ENCODE measurements at places on chromosomes 5 and 9.

- peak; percentile 40 for DNase-seq
These were observed 7.9 kb upstream of the ENG start for GRCh38 chr9:127862075-127863011.

GRCh38 chr9:1469996-1470395 lies 419.8 kb downstream of the DMRT2 start:
- no peak for DNase-seq

DNA sequence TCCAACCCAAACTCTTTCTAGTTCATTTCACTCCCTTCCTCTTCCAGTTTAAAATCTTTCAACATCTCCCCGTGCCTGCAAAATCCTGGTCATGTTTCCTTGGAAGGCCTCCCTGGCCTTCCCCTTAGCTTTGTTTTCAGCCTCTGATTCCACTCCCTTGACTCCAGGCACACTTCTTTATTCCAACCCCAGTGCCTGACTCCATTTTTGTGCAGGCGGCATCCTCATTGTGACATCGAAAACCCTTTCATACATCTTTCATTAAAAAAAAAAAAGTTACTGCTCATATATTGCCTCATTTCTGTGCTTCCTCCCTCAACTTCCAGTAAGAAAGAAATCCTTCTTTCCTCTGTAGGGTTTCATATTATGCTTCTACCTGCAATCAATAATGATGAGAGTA lies 7.1 kb upstream of the TNFSF8 start:
- DNase-seq: no peak

DNA sequence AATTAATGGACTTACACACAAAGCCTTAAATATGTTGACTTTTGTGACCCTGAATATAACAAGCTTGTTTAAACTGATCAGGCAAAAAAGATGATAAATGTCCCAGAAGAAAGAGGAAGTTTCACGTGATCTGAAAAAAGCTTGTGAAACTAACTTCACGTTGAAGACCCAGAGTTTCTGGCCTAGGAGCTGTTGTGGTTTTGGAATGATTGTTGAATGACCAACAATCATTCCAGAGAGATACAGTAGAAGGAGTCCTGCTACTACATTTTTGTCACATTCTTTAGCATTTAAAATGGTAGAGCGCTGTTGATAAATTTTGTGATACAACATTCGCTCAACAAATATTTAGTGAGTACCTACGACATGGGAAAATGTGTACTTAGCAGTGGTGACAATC lies 143.1 kb upstream of the FBN2 start:
- DNase-seq: no peak

DNA sequence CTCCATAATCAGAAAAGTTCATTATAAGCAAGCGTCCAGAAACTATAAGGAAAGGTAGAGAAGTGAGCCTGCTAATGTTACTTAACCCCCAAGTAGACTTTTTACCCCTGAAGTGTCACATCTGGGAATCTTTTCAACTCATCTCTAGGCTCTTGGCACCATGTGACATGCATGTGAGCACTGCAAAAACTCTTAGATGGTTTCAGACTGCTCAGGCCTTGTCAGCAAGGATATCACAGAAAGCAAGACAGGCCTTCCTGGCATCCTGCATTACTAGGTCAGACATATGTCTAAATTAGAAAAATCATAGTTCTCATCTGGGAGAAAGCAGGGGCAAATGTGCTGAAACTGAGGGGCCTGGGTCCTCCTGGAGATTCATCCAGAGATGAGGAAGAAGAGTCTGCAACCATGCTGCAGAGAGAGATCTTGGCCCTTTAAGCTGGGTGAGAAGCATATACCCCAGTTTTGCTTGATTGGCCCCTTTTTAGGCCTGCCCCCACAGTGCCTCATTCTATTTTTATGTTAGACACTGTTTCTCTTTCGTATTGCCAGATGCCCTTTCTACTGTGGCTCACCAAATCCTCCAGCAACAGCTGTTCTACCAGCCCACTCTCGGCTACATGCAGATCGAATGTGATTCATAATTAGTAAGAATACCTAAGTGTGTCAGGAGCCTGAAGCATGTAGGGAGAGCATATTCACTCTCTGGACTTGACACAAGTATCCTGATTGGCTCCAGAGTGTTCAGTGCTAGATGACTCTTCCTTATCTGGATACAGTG lies 19.0 kb downstream of the TMEM8B start:
- peak; percentile 83 for DNase-seq

- DNase-seq: peak; percentile 49
These were observed 30.6 kb downstream of the NKX2-5 start for GRCh38 chr5:173204185-173204979.

DNA sequence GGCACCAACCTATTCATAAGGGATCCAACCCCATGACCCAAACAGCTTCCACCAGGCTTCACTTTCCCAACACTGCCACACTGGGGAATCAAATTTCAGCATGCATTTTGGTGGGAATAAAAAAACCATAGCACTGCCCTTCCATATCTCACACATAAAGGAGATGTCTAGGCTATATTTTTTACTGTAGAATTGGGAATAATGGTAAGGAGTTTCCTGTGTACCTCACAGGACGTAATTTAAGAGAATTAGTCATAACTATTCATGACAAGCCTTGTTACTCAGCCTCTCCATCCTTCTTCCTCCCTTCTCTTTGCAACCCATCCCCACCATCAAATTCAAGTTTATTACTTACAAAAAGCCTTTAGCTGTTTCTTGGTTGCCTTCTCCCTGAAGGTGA lies 352.1 kb downstream of the MLLT3 start:
- DNase-seq: no peak

- no peak for DNase-seq
These were observed 34.1 kb upstream of the FIBCD1 start for GRCh38 chr9:130972957-130973685.

- DNase-seq: no peak
These were observed 23.2 kb downstream of the ELOVL7 start for GRCh38 chr5:60820593-60821487.

GRCh38 chr9:81417299-81417675 lies 272.1 kb downstream of the TLE1 start:
- DNase-seq: no peak

DNA sequence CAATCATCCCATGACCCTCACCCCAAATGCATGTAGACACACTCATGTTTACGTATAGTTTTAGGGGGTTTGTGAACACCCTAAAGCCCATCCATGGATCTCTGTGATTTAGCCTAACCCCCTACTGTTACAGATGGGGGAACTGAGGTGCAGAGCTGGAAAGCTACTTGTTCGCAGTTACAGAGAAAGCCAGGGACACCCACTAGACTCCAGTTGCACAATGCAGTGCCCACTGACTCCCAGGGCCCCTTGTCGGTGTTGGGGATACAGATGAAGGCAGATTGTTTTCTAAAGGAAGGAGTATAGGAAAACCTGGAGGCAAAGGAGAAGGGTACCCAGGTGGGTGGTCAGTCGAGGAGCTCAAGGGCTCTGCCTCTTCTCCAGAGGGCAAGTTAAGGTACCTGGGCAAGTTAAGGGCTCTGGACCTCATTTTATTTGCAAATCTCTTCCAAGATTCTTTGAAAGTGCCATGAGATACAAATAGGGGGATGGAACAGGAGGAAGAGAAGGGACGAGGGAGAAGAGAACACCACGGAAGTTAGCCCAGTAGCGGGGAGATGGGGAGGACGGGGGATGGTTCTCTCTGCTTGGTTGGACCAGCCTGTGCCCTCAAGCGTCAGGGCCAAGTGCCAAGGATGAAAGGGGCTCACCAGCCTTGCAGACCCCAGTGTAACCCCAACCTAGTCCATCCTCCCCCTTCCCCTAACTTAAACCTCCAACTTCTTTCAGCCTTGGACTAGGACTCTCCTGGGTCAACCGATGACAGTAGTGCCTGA lies 958 bp downstream of the MYOZ3 start:
- no peak for DNase-seq

- no peak for DNase-seq
These were observed 33.2 kb downstream of the F2RL2 start for GRCh38 chr5:76590027-76590426.

DNA sequence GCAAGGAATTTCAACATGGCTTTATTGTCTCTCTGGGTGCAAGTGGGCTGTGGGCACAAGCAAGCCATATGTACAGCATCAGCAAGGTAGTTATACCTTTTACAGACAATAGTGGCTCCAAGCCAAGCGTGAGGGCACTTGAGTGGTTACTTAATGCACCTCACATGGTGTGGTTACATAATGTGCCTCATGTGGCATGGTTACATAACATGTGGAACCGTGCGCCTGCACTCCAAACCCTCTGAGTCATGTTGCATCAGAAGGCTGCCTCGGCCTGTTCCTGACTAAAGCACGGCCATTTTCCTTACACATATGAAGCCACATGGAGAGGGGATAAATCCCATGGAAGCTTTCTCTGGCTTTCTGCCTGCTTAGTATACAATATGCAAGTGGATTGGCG lies 150.9 kb downstream of the OSTF1 start:
- peak; percentile 65 for DNase-seq

DNA sequence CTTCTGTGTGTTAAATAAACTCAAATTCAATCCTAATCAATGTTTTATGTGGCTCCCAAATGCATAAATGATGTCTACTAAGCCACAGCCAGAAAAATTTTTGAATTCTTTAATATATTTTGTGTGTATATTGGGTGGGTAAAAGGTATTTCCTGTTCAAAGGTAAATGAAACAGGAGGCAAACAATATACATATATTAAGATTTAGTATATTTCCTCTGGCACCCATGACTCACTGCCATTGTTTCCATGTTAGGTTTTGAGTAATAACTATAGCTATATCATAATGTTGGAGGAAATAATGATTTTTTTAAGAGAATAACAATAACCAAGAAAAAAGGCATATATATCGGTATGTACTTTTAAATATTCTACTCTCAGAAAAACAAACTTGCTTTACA lies 1071.9 kb upstream of the CDH10 start:
- no peak for DNase-seq

Data from M059J (cell line).